ENCODE measurements at places on chromosomes 7 and 10.

GRCh38 chr10:105121743-105122142 is 480.7 kb downstream of the SORCS3 start:
- no peak for DNase-seq

GRCh38 chr10:97673736-97674525 is 13.1 kb downstream of the AVPI1 start:
- DNase-seq = no peak

DNA sequence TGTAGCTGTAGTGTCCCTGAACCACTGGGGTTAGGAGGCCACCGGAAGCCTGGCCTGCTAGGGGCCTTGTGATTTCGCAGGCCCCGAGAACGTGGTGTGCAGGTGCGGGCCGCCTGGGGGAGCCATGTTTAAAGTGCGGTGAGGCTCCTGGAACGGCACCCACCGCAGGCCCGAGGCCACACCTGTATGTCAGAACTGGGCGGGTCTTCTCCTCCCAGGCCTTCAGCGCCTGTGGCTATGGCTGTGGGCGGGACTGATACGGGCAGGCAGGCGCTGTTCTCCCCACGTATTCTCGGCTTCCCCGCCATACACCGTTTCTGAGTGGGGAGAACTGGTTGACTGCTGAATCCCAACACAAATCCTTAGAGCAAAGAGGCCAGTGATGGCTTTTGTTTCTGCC is 74.8 kb downstream of the DNAJB6 start:
- DNase-seq = no peak

GRCh38 chr7:44184206-44184872 is 4.9 kb downstream of the GCK start:
- no peak for DNase-seq

DNA sequence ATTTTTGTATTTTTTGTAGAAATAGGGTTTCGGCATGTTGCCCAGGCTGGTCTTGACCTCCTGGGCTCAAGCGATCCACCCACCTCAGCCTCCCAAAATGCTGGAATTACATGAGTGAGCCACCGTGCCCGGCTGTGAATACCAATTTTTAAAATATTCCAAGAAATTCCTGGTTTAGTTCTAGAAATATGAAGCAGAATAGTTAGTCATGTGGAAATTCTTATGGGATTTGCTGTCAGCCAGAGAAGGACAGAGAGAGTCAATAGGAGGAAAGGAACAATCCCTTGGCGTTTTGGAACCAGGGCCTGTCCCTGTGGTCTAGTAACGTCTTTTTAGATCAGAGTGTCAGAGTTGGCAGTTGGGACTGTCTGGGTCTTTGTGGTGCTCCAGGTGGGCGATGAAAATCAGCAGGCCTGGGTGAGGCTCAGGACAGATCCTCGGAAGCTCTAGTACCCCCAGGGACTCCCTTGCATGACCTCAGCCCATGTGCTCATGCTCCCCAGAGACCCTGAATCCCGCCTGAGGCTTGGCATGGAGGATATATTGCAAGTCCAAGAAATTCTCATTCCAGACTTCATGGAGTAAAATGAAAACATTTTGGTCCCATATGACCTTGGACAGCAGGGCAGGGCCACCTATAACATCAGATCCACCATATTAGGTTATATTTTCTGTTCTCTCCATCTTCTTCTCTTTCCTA is 7.8 kb downstream of the NODAL start:
- DNase-seq = no peak

DNA sequence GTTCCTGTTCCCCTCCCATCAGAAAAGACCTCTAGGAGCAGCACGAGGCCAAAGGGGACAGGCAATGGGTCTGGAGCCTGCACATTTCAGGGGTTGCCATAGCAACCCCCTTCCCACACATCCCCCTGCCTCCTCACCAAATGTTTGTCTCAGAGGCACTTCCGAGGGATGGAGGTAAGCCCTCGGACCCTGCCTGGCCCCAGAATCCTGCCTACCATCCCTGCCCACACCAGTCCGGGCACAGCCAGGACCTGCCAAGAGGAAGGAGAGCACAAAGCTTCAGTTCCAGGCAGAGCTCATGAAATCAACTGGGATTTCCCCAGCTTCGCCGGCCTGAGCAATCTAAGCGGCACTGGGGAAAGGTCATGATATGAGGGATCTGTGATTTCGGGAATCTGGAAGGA is 175.0 kb upstream of the PLXNA4 start:
- no peak for DNase-seq

DNA sequence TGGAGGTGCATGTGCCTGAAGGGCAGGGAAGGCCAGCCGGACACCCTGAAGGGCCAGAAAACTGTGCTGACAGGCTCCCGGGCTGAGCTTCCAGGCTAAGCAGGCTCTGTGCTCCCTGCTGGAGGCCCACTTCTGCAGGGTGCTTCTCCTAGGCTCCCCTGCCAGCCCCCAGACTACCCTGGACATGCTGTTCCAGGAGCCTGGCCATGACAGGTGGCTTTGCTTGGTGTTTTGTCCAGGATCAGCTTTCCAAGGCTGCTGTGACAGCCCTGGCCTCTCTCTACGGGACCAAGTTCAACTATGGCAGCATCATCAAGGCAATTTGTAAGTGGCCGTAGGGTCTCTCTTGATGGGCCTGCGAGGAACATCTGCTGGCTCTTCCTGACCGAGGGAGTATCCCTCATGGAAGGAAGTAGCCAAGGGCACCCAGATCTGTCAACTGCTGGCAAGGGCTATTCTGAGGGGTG is 5.3 kb downstream of the CPA1 start:
- no peak for DNase-seq

GRCh38 chr10:104350127-104350635 is 3.5 kb upstream of the CFAP58 start:
- DNase-seq = no peak

GRCh38 chr7:90777465-90777864 is 181.3 kb downstream of the CDK14 start:
- DNase-seq = no peak

- DNase-seq = no peak
Measured at GRCh38 chr7:114910787-114911186, 11.1 kb upstream of the MDFIC start.

GRCh38 chr10:77925795-77926565 is 575 bp downstream of the DLG5 start:
- DNase-seq = peak; percentile 34

- DNase-seq = no peak
Measured at GRCh38 chr10:114815791-114816190, 5.8 kb upstream of the FHIP2A start.

GRCh38 chr10:28293236-28294168 is 9.4 kb downstream of the MPP7 start:
- no peak for DNase-seq

- DNase-seq = no peak
Measured at GRCh38 chr7:155007947-155008346, 5.0 kb upstream of the PAXIP1 start.

GRCh38 chr10:121490871-121491519 is 107.2 kb downstream of the FGFR2 start:
- DNase-seq = no peak

- DNase-seq = no peak
Measured at GRCh38 chr7:54728411-54728810, 30.6 kb downstream of the SEC61G start.

DNA sequence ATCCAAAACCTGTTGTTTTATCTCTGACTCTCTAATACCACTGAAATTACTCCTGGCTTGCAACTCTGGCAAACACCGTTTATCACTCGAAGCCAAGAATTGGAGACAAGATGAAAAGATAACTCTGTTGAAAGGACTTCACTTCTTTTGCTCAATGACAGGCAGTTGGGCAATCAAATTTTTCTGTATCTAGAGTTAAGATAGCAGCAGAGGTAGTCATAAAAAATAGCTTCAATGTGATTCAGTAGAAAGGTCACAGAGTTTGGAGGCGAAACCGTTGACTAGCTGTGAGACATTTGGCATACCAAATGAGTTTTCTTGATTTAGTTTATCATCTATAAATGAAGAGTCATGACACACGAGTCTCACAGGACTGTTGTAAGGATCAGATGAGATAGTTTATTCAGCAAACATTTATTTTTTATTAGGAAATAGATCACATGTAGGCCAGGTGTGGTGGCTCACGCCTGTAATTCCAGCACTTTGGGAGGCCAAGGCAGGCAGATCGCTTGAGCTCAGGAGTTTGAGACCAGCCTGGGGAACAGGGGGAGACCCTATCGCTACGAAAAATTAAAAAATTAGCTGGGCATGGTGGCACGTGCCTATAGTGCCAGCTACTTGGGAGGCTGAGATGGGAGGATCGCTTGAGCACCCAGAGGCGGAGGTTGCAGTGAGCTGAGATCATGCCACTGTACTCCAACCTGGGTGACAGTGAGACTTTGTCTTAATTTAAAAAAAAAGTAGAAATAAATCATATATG is 23.6 kb downstream of the AKR1B1 start:
- DNase-seq = no peak

DNA sequence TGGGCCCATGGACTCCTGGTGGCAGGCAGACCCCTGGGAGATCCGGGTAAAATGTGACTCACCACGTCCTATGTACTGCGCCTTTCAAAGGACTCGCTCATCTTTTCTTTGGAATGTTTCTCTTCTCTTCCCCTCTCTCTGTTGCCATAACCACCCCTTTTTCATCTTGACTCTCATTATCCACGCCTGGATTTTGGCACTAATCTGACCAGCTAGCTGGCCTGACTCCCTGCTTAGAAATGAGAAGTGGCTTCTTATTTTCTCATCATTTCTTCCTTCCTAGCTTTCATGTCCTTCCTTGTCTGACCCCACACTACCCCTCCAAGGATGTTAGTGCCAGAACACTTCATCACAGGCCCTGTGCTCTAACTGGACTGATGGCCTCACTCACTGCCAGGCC is 98.0 kb upstream of the FAM171A1 start:
- DNase-seq = no peak

DNA sequence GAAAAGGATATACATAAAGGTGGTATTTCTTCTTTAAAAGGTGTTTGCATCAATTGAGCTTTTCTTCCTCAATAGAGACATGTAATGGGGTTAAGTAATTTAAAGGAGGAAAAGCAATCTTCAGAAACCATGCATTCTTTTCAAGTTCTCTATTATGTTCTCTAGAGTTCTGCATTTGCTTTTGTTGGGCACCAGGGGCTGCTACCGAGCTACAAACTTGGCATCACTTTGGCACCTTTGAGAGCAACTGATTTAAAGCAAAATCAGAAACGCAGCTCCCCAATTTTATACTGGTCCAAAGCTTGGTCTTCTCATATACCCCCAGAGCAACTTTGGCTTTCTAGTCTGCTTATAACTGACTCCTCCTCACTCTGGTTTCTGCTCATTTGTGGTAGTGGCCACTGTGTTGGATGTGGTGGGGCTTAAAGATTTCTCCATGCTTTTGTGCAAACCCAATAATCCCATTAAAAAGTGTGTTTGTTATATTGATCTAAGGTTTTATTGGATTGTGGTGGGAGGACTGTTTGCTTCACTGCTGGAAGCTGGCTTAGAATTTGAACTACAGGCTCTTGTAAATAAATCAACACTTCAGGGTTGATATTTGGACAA is 712.1 kb downstream of the PHTF2 start:
- no peak for DNase-seq
